Fibroblast of skin of left quadriceps (primary cell): ENCODE measurements at places on chromosomes 16 and 17.

DNA sequence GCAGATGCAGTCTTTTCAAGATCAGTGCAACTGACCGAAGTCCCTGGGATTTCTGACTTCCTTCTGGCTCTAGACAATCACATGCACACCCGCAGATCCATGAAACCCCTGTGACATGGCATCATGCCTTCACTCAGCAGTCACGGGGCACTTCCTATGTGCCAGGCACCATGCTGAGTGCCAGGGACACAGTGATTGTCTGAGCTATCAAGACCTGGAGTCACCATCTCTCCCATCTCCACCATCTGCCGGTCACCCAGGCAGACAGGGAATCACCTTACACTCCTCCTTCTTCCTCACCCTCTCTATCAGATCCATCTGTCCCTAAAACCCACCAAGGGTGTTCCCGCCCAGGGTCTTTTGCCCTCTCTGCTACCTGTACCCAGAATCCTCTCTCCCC lies 5.3 kb downstream of the BEAN1 start:
- DNase-seq: no peak

GRCh38 chr17:44970136-44970741 lies 2.1 kb upstream of the C1QL1 start:
- no peak for DNase-seq

GRCh38 chr17:13403982-13404946 lies 197.5 kb downstream of the HS3ST3A1 start:
- DNase-seq: no peak

- DNase-seq: no peak
Measured at GRCh38 chr16:84501077-84501735, 3.3 kb downstream of the MEAK7 start.

GRCh38 chr17:49051269-49051668 lies 54.1 kb downstream of the IGF2BP1 start:
- no peak for DNase-seq

- DNase-seq: no peak
Measured at GRCh38 chr17:66920435-66920834, 44.1 kb upstream of the CACNG4 start.

DNA sequence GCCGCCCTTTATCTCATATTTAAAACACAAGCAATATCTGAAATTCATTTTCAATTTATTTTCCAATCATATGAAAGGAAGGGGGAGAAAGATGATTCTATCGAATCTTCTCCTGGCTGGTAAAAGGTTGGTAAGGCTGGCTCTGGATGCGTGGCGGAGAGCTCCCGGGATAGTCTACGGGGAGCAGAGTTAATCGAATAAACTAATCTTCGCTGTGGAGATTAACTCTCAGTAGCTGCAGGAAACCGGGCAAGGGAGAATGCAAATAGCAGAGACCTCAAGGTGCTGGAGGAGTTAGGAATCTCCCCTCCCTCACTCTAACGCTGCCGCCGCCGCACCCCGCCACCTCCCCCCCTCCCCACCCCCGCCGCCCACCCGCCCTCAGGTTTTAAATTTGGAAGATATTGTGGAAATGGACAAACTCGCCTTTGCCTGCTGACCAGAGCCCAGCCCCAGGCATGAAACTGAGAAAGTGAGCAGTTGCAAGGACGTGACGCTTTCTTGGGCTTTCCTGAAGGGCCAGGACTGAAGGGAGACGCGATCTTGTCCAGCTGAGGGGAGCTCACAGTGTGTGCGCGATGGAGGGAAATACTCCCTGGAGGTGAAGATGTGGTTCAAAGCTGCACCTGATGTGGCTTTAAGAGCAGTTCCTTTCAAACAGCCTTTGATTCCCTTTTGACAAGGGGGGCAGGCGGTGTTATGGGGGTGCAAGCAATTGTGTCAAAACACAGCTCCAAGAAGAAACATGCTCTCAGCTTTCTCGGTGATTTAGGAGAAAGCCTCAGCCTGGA lies 308.2 kb upstream of the IRX3 start:
- DNase-seq: no peak

GRCh38 chr17:59607817-59608403 lies 11.8 kb upstream of the CLTC start:
- no peak for DNase-seq

- no peak for DNase-seq
Measured at GRCh38 chr16:75294773-75295459, 43.5 kb upstream of the BCAR1 start.

DNA sequence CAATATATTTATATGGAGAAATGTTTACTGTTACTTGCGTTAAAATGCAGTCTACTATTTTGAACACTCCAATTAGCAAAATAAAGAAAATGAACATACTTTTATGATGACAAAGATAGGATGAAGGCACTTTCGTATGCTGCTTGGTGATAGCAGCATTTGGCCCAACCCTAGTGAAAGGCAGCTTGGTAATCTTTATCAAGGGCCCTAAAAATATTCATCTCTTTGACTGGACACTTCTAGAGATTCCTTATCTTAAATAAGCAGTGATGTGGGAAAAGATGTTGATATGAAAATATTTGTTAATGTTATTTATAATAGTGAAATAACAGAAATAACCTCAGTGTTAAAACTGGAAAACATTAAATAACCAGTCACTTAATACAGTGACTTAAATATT lies 79.4 kb downstream of the NF1 start:
- no peak for DNase-seq

GRCh38 chr16:10738231-10739077 lies 5.2 kb upstream of the NUBP1 start:
- peak; percentile 24 for DNase-seq

DNA sequence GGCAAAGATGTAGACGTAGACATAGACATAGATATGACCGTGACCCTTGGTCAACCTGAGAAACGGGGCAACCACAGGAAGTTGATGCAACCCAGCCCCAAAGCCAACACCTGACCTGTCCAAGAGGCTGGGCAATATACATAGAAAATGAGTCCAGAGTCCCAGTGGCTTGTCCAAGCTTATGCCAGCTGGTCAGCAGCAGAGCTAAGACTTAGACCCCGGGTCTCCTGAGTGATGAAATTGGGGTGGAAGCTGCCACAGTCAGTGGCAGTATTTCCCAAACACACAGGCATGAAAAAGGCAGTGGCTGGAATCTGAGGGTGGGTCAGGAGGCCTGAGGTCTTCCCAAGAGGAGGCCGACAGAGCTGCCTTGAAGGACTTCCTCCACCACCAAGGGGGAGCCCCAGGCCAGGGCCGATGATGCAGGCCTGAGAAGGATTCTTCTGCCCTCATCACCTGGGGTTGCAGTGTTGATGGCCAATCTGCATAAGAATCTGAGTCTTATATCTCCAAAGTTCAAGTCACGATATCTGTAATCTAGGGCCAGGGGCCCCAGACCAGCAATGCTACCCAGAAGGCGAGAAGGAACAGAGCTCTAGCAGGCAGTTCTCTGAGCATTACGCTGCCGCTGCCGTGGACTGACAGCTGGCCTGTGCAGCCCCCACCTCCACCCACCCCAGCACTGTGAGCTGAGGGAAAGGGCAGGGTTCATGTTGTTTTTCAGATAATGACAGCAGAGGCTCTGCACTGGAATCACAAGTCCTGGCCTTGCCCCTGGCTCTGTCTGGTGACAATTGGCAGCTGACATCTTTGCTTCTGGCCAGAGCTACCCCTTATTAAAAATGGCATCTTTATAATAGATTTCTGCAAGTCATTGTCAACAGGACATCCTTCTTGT lies 72.7 kb downstream of the GNAO1 start:
- DNase-seq: no peak

DNA sequence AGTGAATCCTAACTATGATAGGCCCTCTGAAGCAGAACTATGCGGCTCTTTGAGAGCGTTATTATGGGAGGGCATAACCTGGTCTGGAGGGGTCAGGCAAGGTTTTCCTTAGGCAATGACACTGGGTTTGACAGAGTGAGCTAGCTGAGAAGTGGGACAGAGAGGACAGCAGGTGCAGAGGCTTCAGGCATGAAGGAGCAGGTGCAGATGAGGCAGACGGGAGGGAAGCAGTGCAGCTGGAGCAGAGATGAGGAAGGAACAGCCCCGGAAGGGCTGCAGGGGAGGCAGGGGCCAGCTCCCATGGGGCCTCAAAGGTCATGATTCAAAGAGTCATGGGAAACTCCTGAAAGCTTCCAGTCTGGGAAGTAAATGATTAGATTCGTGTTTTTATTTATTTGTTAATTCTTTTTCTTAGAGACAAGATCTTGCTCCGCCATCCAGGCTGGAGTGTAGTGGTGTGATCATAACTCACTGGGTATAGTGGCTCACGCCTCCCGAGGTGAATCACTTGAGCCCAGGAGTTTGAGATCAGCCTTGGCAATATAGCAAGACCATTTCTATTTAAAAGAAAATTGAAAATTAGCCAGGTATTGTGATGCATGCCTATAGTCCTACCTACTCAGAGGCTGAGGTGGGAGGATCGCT lies 5.4 kb downstream of the MARCHF10 start:
- DNase-seq: no peak

- DNase-seq: no peak
Measured at GRCh38 chr17:61312406-61313295, 87.0 kb upstream of the TBX2 start.

- DNase-seq: no peak
Measured at GRCh38 chr16:5581908-5582307, 484.3 kb upstream of the EEF2KMT start.

DNA sequence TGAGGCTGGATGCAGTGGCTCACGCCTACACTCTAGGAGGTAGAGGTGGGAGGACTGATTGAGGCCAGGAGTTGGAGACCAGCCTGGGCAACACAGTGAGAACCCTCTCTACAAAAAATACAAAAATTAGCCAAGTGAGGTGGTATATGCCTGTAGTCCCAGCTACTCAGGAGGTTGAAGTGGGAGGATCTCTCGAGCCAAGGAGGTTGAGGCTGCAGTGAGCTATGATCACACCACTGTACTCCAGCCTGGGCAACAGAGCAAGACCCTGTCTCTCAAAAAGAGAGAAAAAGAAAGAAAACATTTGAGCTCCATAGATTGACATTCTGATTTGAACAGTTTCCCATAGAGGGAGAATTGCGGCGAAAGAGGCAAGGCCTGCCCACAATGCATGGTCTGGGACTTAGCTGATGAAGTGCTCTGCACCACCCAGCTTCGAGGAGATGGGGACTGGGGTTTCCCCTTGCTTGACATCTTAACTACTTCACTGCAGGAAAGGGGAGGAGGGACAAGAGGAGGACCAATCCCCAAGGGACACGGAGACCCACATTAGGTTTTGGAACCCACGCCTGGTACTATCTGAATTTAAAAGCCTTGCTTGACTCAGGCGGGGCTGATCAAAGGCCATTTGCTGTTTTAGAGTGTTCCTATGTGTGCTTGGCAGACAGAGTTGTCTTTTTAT lies 21.7 kb downstream of the MSI2 start:
- DNase-seq: no peak

GRCh38 chr16:77745972-77746371 lies 23.7 kb downstream of the NUDT7 start:
- DNase-seq: no peak

DNA sequence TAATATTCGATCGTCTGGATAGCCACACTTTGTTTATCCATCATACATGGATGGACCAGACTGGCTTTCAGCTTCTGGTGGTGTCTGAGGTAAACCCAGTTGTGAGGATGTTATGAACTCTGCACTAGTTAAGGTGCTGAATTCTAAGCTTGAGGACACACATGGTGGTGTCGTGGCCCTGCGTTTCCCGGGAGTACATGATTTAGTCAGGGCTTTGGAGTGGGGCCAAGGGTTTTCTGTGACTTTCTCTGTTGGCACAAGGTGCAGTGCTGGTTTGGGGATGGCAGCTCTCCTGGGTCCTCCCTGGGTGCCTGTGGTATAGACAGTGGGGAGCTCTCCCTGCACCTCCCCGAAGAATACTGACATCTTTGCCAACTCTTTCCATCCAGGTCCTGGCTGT lies 116.6 kb downstream of the SPECC1 start:
- no peak for DNase-seq

DNA sequence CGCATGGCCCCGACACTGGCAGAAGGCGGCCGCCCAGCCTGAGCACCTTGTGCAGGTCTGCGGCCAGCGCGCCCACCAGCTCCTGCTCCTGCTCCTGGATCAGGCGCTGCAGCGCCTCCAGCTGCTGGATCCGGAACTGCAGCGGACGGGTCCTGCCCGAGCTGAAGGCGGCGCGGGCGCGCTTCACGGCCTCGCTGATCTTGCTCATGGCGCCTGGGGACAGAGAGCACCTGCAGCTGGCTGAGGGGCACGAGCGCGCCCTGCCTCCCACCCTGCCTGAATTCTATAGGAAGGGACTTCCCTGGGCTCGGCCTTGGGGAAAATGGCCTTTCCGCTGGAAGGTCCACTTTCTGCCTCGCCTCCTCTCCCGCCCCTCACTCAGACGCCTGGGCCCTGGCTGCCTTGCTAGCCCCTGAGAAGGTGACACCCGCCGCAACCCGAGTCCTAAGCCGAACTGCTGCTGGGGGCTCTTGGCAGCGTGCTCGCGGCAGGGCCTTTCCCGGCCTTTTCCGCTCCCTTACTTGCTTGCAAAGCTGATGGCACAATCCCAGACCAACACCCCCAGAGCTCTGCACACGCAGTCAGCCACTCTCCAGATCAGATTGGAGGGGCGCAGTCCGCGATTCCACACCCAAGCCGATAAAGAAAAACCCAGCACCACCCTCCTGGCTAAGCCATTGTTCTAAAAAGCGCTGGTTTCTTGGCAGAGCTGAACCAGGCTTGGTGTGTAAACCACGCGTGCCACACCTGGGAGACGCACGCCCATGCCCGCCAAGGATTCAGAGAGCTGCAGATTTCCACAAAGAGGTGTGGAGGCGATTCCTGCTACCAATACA lies 3.0 kb downstream of the ALDH3A1 start:
- DNase-seq: peak; percentile 12

DNA sequence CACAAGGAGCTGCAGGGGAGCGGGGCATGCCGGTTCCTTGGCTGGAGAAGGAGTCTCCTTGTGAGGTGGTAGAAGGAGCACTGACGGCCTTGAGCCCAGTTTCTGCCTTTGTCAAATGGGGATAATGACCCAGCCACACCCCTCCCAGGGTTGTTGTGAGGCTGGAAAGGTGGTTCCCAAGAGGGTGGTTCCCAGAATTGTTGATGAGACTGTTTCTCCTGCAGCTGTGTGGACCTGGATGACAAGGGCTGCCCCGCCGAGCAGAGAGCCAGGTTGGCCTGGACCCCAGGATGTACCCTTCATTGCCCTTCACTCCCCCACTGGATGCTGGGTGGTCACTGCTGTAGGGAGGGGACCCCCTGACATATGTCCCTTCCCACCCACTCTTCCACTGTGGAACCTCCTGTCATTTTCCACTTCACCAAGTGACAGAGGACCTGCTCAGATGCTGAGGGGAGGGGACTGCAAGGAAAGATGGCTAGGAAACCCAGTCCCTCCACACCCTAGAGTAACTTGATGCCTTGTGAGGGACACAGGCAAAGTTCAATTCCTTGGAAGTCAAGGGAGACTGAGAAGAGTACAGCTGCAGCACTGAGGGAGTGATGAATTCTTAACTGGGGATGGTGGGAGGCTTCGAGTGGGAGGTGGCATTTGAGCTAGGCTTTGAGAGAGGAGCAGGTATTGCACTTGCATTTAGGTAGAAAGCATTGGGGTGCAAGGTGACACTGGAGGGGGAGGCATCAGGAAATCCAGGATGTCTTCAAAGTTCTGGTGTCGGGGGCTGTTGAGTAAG lies 10.6 kb downstream of the MIEN1 start:
- no peak for DNase-seq
